Activated CD4-positive, alpha-beta T cell treated with anti-CD3 and anti-CD28 coated beads for 36 hours (primary cell): ENCODE measurements at places on chromosomes 11 and 22. TPM values are rescaled to one million over a fixed set of nuclear protein-coding genes. Genes with fewer than 3 reads are reported as not detected.

GRCh38 chr11:101620026-101620425 is 36.2 kb upstream of the TRPC6 start:
- H3K4me3 ChIP-seq = no peak overlapping the region
- H3K27ac ChIP-seq = no peak overlapping the region
- no peaks in the 10 kb centered on the region for H3K27me3 ChIP-seq
- H3K4me1 ChIP-seq = no peaks in the 10 kb centered on the region
- no peak for DNase-seq

DNA sequence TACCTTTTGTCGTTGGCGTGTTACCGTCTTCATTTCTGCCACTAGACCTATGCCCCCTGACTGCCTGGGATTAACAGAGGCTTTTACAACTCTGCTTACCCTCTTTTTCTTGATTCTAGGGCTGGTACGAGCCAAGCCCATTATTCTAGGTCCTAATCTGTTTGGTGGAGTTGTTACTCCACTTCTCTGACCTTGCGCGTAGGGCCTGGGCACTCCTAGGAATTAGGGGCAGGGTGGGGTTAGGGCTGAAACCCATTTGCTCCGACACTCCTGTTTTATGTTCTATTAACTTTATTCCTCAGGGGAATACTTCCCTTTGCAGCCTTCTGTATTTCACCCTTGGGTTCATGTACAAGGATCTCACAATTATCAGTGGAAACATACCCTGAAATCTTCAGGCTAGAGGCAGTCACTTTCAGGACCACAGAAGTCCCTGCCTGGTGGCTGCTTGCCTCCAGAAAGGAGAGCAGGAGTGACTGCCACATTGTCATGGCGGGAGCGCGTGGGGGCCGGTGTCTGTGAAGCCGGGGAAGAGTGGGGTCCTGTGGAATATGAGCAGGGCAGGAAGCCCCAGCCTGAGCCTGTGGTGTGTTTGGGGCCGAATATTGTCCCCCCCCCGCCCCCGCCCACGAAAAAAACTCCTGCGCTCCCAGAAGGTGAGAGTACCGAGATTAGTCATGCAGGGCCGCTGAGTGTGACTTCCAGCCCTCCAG is 731 bp upstream of the SLC37A2 start:
- no peak overlapping the region for H3K27ac ChIP-seq
- peaks cover 13% of the 10 kb centered on the region for H3K4me1 ChIP-seq
- H3K36me3 ChIP-seq = no peaks in the 10 kb centered on the region
- peaks cover 32% of the 10 kb centered on the region for H3K27me3 ChIP-seq
- peak overlapping the region; percentile 68 for H3K4me3 ChIP-seq
- DNase-seq = no peak

DNA sequence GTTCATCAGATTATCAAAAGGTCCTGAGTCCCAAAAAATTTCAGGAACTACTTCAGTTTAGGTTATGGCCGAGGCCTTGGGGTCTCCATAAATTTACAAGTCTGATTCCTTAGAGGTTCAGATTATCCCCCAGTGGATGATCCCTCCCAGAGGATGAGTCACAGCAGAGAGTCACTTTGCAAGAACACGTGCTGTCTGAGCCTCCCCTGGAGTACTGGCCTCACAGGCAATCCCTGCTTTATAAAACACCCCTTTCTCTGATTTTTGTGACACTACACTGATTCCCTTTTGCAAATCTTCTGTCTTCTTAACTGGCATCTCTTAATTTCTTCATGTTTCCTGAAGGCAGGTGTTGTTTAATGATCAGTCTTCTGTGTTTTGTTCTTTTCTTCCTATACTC is 45.3 kb downstream of the CCDC34 start:
- H3K27ac ChIP-seq = no peak overlapping the region
- DNase-seq = no peak
- H3K27me3 ChIP-seq = peaks cover 16% of the 10 kb centered on the region
- H3K4me3 ChIP-seq = no peak overlapping the region
- H3K36me3 ChIP-seq = no peaks in the 10 kb centered on the region

DNA sequence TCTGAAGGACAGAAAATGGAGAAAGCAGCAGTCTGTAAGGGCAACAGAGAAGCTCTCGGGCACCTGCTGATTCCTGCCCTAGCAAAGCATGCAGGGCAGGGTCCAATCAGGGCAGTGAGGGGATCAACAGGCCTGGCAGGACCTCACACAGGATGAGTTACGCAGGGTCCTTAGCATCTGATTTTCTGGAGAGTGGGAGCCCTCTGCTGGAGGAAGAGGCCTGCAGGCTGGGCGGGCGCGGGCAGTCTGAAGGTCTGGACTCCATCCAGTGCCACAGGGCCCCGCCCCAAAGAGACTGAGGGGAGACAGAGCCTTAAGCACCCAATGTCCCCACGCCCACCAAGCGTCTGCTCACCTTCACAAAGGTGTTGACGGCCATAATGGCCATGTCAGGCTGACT is 28.9 kb downstream of the AP1B1 start:
- no peak overlapping the region for H3K27ac ChIP-seq
- DNase-seq = peak; percentile 9
- no peak overlapping the region for H3K4me3 ChIP-seq
- H3K4me1 ChIP-seq = no peaks in the 10 kb centered on the region
- H3K27me3 ChIP-seq = no peaks in the 10 kb centered on the region
- H3K36me3 ChIP-seq = peaks cover 32% of the 10 kb centered on the region

DNA sequence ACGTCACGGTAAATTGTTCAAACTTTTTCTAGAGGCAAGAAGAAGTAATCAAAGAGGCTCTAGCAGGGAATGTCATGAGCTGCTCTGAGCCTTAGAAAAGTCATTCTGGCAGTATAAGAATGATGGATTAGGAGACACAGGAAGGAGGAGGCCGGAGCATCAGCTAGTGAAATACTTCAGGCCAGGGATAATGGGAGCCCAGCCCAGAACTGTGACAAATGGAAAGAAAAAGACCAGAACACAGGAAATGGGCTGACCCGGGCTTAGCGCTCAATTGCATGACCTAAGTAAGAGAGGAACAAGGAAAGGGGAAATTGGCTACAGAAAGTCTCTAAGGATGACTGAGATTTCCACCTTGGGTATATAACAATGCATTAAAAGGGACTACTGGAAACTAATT is 108.6 kb downstream of the LARGE1 start:
- H3K4me1 ChIP-seq = no peaks in the 10 kb centered on the region
- no peak overlapping the region for H3K27ac ChIP-seq
- H3K36me3 ChIP-seq = no peaks in the 10 kb centered on the region
- no peak for DNase-seq

PLEKHA7 gene
- total RNA-seq = 8.4 TPM

ANO9 gene
- total RNA-seq = 31.7 TPM

- H3K27me3 ChIP-seq = no peaks in the 10 kb centered on the region
- H3K36me3 ChIP-seq = no peaks in the 10 kb centered on the region
- no peak for DNase-seq
- H3K27ac ChIP-seq = no peak overlapping the region
Observed at GRCh38 chr22:17257121-17258001, 38.1 kb upstream of the ADA2 start.

METTL15 gene
- total RNA-seq = 16.0 TPM

- peaks cover 26% of the 10 kb centered on the region for H3K4me1 ChIP-seq
- DNase-seq = no peak
- no peak overlapping the region for H3K27ac ChIP-seq
Observed at GRCh38 chr11:63548178-63548577, 11.6 kb downstream of the PLAAT4 start.

SHISAL1 gene
- not detected for total RNA-seq

DNA sequence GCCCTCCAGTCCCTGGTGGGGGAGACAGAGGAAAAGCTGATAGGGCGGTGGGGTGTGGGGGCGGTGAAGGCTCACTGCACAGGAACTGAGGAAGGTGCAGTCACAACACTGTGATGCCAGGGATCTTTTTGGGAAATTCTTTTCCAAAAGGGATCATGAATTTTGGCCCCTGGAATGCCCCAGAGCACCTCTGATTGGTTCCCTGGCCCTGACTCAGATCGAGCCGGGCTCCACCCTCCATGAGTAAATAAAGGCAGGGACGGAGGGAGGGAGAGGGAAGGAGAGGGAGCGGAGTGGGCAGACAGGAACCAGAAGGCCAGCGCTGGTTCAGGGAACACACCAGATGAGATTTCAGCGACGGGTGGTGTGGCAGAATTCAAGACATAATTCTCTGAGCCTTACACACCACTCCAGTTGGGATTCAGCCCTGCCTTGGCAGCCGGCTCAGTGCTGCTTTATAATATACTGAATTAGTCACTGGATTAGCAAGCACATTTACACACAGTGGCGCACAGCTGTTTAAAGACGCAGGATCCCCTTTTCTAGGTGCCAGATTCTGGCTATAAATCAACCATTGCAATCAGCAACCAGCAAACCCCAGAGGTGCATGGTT is 80.3 kb downstream of the ETS1 start:
- H3K4me3 ChIP-seq = peak overlapping the region; percentile 96
- peak; percentile 80 for DNase-seq
- H3K36me3 ChIP-seq = peaks cover 84% of the 10 kb centered on the region
- peaks cover 89% of the 10 kb centered on the region for H3K4me1 ChIP-seq
- peak overlapping the region; percentile 98 for H3K27ac ChIP-seq
- no peaks in the 10 kb centered on the region for H3K27me3 ChIP-seq

DNA sequence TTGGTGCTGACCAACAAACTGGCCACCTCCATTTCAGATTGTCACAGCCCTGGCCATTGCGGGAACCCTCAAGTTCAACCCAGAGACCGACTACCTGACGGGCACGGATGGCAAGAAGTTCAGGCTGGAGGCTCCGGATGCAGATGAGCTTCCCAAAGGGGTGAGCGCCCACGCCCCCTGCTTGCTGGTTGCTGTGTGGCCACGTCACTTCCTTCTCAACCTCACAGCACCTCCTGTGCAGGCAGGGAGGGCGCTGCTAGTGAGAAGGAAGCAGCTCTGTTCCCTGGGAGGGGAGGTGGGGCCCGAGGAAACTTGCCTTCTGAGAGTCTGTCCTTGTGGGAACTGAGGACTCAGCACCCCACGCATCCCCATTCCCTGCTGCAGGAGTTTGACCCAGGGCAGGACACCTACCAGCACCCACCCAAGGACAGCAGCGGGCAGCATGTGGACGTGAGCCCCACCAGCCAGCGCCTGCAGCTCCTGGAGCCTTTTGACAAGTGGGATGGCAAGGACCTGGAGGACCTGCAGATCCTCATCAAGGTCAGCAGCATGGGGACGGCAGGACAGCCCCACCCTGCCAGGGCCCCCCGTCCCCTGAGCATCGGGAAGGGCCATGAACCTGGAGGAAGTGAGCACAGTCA is 19.3 kb downstream of the POLR3H start:
- H3K4me3 ChIP-seq = no peak overlapping the region
- H3K27ac ChIP-seq = peak overlapping the region; percentile 72
- peak; percentile 84 for DNase-seq
- H3K36me3 ChIP-seq = peaks cover 19% of the 10 kb centered on the region
- H3K27me3 ChIP-seq = no peaks in the 10 kb centered on the region

GRCh38 chr11:61919705-61920631 is 2.6 kb upstream of the RAB3IL1 start:
- peaks cover 39% of the 10 kb centered on the region for H3K27me3 ChIP-seq
- DNase-seq = no peak
- H3K27ac ChIP-seq = no peak overlapping the region

- peak; percentile 57 for DNase-seq
- H3K4me1 ChIP-seq = peaks cover 11% of the 10 kb centered on the region
- H3K4me3 ChIP-seq = no peak overlapping the region
Observed at GRCh38 chr22:45441138-45441537, 27.6 kb downstream of the RIBC2 start.

SELENOM gene
- total RNA-seq = 8.8 TPM

- H3K27ac ChIP-seq = no peak overlapping the region
- DNase-seq = no peak
- H3K4me3 ChIP-seq = no peak overlapping the region
- H3K27me3 ChIP-seq = peaks cover 3% of the 10 kb centered on the region
Observed at GRCh38 chr11:107991868-107992414, 16.8 kb upstream of the CUL5 start.

GRCh38 chr11:130145975-130146776 is 13.4 kb upstream of the ST14 start:
- peaks cover 3% of the 10 kb centered on the region for H3K36me3 ChIP-seq
- H3K4me1 ChIP-seq = peaks cover 10% of the 10 kb centered on the region
- no peaks in the 10 kb centered on the region for H3K27me3 ChIP-seq
- no peak overlapping the region for H3K27ac ChIP-seq
- H3K4me3 ChIP-seq = no peak overlapping the region
- no peak for DNase-seq

GRCh38 chr11:9057888-9058287 is 33.5 kb downstream of the SCUBE2 start:
- peaks cover 13% of the 10 kb centered on the region for H3K4me1 ChIP-seq
- H3K27ac ChIP-seq = no peak overlapping the region
- no peak overlapping the region for H3K4me3 ChIP-seq
- peaks cover 22% of the 10 kb centered on the region for H3K27me3 ChIP-seq
- H3K36me3 ChIP-seq = no peaks in the 10 kb centered on the region

DNA sequence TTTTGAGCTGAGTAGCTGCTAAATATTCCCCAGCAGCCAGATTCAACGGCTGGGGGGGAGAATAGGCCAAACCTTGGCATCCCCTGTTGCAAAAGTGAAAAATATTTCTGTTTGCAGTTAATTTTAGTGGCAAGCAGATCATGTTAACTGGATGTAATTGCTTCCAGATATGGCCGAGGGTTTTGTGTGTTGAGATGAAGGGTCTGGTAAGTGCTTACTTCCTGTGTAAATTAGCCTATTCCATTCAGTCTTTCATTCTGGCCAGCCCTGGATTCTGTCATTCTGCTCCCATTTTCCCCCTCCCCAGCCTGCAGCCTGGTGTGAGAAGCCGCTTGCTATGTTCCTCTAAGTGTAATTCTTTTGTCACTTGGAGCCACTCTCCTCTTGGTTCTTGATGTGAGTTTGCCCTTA is 17.4 kb downstream of the ZBTB16 start:
- H3K4me1 ChIP-seq = peaks cover 45% of the 10 kb centered on the region
- no peaks in the 10 kb centered on the region for H3K27me3 ChIP-seq
- H3K36me3 ChIP-seq = no peaks in the 10 kb centered on the region
- no peak for DNase-seq
- H3K27ac ChIP-seq = peak overlapping the region; percentile 49

HTR3B gene
- total RNA-seq = not detected

GRCh38 chr11:48017105-48017830 is 36.9 kb downstream of the PTPRJ start:
- H3K36me3 ChIP-seq = peaks cover 9% of the 10 kb centered on the region
- peak; percentile 76 for DNase-seq
- peaks cover 88% of the 10 kb centered on the region for H3K4me1 ChIP-seq
- H3K27ac ChIP-seq = peak overlapping the region; percentile 71
- no peak overlapping the region for H3K4me3 ChIP-seq

- no peak for DNase-seq
- H3K27me3 ChIP-seq = no peaks in the 10 kb centered on the region
- H3K4me1 ChIP-seq = peaks cover 84% of the 10 kb centered on the region
Observed at GRCh38 chr11:121450401-121450800, 1.7 kb upstream of the SORL1 start.

GRCh38 chr11:105181100-105181499 is 41.5 kb upstream of the CARD18 start:
- no peak for DNase-seq
- no peaks in the 10 kb centered on the region for H3K4me1 ChIP-seq
- no peak overlapping the region for H3K4me3 ChIP-seq
- peaks cover 4% of the 10 kb centered on the region for H3K27me3 ChIP-seq
- no peaks in the 10 kb centered on the region for H3K36me3 ChIP-seq

TEX12 gene
- total RNA-seq = 0.34 TPM

TMA7B gene
- total RNA-seq = 0.96 TPM

- no peaks in the 10 kb centered on the region for H3K36me3 ChIP-seq
- H3K4me3 ChIP-seq = no peak overlapping the region
- H3K27ac ChIP-seq = no peak overlapping the region
- no peaks in the 10 kb centered on the region for H3K27me3 ChIP-seq
- peaks cover 10% of the 10 kb centered on the region for H3K4me1 ChIP-seq
Observed at GRCh38 chr22:46008291-46008690, 31.3 kb upstream of the WNT7B start.

- peaks cover 2% of the 10 kb centered on the region for H3K36me3 ChIP-seq
- no peaks in the 10 kb centered on the region for H3K4me1 ChIP-seq
- H3K27me3 ChIP-seq = no peaks in the 10 kb centered on the region
Observed at GRCh38 chr11:2761131-2762030, 61.6 kb upstream of the KCNQ1OT1 start.
